ENCODE measurements at places on chromosomes 3 and 15. TPM values are rescaled to one million over a fixed set of nuclear protein-coding genes. Genes with fewer than 3 reads are reported as not detected.
A peak's percentile ranks its signal among the peaks of the same experiment; 100 is the strongest.

The HOMER2 gene
- total RNA-seq = 0.85 TPM

The NANOGP8 gene
- not detected for total RNA-seq

DNA sequence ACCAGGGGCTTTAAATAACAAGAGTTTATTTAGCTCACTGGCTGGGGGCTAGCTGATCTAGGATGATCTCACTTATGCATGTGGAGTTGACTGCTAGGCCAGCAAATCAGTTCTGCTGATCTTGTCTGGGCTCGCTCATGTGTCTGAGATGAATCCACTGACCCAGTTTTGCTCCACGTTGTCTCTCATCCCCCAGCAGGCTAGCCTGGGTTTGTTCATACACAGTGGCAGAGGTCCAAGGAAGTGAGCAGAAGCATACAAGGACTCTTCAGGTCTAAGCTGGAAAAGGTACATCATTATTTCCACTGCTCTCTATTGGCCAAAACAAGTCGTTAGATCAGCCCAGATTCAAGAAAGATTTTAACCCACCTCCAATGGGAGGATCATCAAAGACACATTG, 238.0 kb downstream of the PLCL2 start:
- H3K36me3 ChIP-seq = no peaks in the 10 kb centered on the region
- no peaks in the 10 kb centered on the region for H3K27me3 ChIP-seq
- H3K4me1 ChIP-seq = no peaks in the 10 kb centered on the region
- H3K27ac ChIP-seq = no peak overlapping the region

GRCh38 chr3:21543380-21544075, 207.5 kb downstream of the ZNF385D start:
- no peaks in the 10 kb centered on the region for H3K4me1 ChIP-seq
- no peaks in the 10 kb centered on the region for H3K27me3 ChIP-seq

- peak overlapping the region; percentile 43 for H3K4me3 ChIP-seq
- H3K27me3 ChIP-seq = peaks cover 37% of the 10 kb centered on the region
- DNase-seq = peak; percentile 88
- no peak overlapping the region for H3K27ac ChIP-seq
Measured at GRCh38 chr3:48661501-48662144, 1.1 kb downstream of the CELSR3 start.

GRCh38 chr3:16697443-16698147, 92.4 kb upstream of the DAZL start:
- no peaks in the 10 kb centered on the region for H3K27me3 ChIP-seq
- DNase-seq = no peak
- H3K36me3 ChIP-seq = no peaks in the 10 kb centered on the region
- H3K4me1 ChIP-seq = no peaks in the 10 kb centered on the region

Measured in CD4-positive, alpha-beta T cell (primary cell).